ENCODE measurements at places on chromosomes 7 and 10.

GRCh38 chr7:94823947-94824346 lies 83.4 kb upstream of the PPP1R9A start:
- DNase-seq: no peak

GRCh38 chr7:97130417-97131139 lies 13.1 kb downstream of the SDHAF3 start:
- DNase-seq: no peak

DNA sequence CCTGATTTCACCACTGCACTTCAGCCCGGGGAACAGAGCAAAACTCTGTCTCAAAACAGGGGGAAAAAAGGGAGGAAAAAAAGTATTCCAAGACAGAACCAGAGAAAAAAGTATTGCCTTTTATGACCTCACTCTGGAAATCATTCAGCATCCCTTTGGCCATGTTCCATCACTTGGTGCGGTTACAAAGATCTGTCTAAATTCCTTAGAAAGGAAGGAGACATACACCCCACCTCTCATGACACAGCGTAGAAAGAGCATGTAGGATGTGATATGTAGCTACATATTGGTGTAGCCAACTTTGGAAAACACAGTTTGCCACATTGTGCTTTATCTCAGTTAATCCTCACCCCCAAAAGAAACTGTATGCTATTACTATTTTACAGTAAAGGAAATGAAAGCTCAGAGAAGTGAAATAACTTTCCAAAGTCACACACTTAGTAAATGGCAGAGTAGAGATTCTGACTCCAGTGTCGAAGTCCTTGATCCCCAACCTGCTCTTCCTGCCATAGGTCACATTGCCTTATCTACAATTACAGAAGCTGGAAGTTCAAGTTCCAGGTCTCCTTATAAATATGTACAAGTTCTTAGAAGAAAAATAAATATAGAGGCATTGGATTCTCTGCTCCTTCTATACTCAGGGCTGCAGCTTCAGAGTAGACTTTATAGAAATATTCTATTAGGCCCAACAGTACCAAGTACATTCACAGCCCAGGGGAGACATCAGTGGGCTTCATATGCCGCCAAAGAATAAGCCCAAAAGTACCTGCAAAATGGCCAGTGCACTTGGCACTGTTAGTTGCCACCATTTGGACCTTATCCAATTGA lies 91.6 kb upstream of the KMT2E start:
- DNase-seq: no peak

- no peak for DNase-seq
Measured at GRCh38 chr7:102836191-102836919, 76.4 kb upstream of the LRRC17 start.

- DNase-seq: no peak
Measured at GRCh38 chr10:117014835-117015234, 9.8 kb upstream of the SHTN1 start.
